ENCODE measurements at places on chromosomes 4 and X.

DNA sequence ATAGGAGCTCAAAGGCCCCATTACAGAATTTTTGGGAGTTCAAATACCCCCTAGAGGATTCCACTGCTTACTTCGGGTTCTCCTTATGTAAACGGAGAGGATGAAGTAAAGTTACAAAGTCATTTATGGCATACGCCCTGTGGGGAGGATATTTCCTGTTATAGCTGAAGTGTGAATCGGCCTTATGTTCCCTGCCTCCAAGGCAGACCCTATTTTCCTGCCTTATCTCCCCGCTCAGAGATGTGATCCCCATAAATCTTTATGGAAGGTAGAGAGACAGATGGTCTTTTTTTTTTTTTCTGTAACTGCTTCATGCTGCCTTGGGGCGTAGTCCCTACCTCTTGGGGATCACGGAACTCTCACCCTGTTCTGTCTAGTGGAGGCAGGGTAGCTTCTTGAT lies 56.0 kb upstream of the DHX15 start:
- no peak for DNase-seq

GRCh38 chr4:120355881-120356280 lies 289.2 kb upstream of the MAD2L1 start:
- DNase-seq = no peak

DNA sequence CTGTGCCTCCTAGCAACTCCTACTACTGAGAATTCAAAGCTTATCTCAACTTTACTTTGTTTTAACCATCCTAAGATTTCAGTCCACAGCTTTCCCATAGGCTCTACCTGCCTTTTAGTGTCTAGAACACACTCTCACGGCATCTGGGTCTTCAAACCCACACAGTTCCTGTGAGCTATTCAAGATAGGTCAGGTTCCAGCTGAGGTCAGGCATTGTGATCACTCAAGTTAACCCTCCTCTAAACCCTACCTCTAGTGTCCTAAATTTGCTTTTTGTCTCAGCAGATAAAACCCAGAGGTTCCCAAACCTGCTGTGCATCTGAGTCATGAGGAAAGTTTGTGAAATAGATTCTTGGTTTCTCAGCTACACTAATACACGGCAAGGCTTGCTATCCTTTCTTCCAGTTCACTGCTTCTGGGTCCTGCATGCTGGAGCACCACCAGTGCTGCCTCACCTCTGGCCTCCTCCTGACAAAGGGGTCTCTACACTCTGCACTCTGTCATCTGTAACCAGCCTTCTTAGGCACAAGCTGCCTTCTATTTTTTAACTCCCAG lies 324.6 kb upstream of the MAGEB2 start:
- DNase-seq = no peak

- no peak for DNase-seq
These were observed 641.4 kb downstream of the TRIML1 start for GRCh38 chr4:188780686-188781085.

DNA sequence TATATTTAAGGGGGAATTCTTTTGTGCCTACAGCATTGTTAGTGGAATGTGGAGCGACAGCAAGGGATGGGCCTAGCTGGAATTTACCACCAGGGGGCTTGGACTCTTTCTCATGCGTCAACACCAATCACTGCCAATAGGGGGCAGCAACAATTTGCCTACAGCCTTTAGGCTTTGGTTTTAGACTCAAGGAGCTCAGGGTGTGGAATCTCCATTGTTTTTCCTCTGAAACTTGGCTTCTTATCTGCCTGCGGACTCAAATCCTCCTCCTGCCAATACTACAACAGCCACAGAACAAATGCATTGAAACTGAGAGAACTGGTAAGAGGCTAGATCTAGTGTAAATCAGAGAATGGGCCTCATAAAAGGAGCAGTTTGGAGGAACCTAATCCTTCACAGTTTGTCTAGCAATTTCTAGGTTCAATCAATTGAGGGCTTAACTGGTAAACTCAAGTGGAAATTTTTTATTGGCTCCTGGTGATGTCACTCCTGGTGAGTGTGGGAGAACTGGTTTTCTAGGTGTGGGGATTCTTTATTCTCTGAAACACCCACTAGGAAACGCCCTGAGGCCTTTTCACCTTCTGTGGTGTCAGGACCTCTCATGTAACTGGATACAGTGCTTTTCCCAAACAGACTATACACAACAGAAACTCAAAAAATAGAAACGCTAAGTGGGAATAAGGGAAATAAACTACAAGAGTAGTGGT lies 27.9 kb upstream of the TMSB4X start:
- peak; percentile 74 for DNase-seq

- no peak for DNase-seq
These were observed 136.2 kb upstream of the BMPR1B start for GRCh38 chr4:94621491-94622080.

DNA sequence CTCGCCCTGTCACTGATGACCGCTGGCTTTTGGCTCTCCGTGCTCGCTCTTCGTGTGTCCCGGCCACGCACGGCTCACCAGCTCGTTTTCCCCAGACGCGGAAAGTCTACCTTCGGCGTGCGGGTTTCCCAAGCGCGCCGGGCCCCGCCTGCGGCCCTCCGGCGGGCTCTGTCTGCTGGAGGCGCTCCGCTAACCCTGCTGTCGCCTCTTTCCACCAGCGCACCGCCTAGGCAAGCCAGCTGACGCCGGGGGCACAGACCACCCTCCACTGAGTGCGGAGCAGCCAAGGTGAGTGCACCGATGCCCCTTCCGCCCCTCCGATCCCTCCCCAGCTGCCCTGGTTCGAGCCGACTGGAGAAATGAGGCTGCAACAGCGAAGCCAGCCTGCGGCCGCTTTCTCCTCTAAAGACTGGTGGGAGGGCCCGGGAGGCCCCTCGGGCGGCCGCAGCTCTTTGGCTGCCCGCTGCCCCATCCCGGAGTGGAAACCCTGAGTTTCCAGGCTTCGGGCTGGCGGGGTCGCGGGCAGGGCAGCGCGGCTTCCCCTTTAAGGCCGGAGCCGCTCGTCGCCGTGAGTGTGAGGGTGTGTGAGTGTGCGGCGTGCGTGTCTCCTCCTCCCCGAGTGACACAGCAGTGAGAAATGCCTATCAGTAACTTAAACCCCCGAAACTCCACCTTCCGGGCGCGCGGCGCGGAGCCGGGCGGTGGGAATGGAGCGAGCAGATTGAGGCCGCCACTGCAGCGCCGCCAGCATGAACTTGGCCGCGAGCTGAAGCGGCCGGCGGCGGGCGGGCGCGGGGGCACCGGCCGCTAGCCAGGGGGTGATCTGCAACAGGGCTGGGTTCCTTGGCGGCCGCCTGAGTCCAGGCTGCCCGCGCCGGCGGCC lies at the start of gene MAMLD1:
Gene MAMLD1, plus strand, starts transcription at position 719 of the 883 bp plus-strand sequence. CDS start 82,200 bp downstream, outside the sequence.
- DNase-seq = no peak

- DNase-seq = no peak
These were observed 688.0 kb downstream of the PCDH7 start for GRCh38 chr4:31408121-31408520.

GRCh38 chr4:8380511-8381415 lies 59.8 kb downstream of the ACOX3 start:
- no peak for DNase-seq

GRCh38 chr4:177287255-177287654 lies 22.4 kb upstream of the NEIL3 start:
- DNase-seq = no peak

GRCh38 chr4:144575181-144575580 lies 70.8 kb upstream of the HHIP start:
- no peak for DNase-seq

DNA sequence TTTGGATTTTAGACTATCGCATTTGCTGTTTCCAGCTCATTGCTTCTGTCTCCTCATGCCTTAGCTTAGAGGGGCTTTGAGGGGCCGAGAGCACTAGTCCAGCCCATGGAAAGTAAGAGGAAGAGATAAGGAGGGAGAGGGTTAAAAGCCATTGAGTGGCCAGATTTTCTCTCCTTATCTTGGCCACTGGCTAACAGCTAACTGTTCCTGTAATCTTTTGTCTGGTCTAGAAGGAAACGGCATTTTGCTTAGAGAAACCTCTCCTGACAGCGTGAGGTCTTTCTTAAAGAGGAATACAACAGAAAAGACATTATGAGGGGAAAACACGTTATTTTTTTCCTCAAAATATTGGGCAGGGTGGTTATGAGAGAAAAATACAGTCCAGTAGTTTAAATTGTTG lies 7.9 kb downstream of the GPR101 start:
- no peak for DNase-seq

DNA sequence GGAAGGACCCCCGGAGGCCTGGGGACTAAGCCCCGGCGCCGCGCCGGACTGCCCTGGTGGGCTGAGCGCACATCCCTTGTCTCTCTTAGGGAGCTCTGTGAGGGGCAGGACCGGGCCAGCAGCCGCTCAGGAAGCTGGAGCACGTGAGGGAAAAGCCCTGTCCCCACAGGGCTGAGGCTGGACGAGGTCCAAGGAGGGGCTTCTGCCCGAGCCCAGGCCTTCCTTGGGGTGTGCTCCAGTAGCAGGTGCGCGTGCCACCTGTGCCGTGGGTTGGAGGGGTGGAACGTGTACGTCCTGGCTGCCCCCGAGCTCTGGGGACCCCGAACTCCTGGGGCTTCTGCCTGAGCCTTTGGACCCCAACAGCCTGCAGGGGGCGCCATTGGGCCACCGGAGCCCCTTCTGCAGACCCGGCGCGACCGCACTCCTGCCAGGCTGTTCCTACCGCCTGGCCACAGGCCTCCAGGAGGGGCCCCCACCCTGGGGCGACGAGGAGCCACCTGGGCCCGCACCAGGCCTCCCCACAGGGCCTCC lies 27.2 kb downstream of the TACC3 start:
- peak; percentile 70 for DNase-seq
